Stimulated activated CD8-positive, alpha-beta memory T cell treated with anti-CD3 and anti-CD28 coated beads, Interleukin-7, amount 100 ng/mL, for 1 hour (primary cell): ENCODE measurements at places on chromosomes 7 and 10.

DNA sequence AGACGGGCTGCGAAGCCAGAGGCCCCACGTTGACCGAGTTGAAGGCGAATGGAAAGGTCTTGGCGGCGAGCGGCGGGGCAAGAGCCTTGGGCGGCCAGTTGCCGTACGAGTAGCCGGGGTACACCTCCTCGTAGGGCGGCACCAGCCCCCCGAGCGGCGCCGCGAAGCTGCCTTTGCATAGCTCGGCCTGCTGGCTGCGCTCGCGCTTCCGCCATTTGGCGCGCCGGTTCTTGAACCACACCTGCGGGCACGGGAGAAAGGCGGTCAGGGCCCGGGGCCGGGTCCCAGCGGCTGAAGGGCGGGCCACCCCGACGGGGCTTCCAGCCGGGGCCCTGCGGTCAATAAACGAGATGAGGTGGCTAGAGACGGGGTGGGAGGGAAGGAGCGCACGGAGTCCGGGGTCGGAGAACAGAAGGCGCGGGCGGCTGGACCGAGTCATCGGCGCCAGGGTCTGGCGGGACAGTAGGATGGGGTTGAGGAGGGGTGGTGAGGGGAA is 4.8 kb downstream of the ELOVL3 start:
- no peak for DNase-seq

DNA sequence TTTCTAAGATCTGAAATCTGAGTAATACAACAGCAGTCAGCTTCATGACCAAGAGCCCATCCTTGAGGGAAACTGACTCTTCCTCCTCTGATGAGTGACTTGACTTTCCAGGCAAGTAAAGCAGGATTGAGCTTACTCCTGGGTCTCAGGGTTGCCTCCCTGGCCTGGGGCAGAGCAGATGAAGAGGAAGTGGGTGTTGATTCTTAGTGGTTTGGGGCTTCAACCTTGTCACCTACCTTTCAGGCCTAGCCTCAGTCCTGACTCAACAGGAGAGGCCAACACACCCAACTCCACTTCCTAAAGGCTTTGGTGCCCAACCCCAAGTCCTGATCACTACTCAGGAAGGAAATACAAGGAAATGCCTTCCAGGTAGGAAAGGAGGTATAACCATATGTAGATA is 54.1 kb downstream of the KCNMA1 start:
- no peak for DNase-seq

- no peak for DNase-seq
Measured at GRCh38 chr10:35640951-35641675, 983 bp downstream of the FZD8 start.

- no peak for DNase-seq
Measured at GRCh38 chr7:114310345-114311110, 104.1 kb upstream of the FOXP2 start.

- DNase-seq: no peak
Measured at GRCh38 chr7:110775046-110775445, 315.9 kb upstream of the LRRN3 start.

DNA sequence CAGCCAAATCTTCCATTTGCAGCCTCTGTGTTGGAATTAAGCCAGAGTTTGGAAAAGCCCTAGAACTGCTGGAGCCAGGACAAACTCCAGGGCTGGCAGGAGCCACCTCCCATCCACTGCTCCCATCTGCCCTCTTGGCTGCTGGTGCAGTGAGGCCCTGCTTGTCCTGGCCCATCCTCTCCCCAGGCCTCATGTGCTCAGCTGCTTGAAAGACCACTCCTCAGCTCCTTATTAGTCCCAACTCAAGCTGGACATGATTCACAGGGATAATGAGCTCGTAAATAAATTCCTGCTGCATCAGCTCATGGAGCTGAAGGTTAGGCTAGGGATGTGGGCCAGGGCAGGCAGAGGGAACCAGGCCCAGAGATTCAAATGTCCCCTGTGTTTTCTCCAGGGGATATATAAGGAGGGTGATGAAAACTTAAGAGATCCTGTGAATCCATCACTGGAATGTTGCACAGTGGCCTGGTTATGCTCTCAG is 282.8 kb downstream of the RPS24 start:
- no peak for DNase-seq

DNA sequence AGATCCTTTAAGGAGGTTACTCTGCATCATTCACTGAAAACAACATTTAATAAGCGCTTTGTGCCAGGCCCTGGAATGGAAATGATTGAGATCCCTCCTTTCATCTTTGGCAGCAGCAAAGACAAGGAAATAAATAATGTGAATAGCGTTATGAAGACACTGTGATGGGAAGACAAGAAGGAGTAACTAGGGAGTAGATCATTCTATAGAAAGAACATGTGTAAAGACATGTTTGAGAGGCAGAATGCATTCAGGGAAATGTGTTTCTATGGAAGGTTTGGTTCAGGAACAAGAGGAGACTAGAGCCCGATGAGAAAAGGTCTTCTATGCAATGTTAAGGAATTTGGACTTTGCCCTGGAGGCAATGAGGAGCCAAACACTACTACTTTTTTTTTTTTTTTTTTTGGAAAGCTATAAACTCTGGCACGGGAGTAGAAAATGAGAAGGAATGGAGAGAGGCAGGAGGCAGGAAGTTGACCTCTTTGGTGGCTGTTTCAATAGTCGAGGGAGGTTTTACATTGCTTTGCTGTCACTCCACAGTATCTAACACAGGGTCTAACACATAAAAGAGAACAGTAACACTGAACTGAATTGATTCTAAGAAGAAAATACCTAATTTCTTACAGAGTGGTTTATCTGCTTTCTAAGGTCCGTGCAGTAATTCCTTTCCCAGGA is 44.9 kb downstream of the SMURF1 start:
- no peak for DNase-seq

DNA sequence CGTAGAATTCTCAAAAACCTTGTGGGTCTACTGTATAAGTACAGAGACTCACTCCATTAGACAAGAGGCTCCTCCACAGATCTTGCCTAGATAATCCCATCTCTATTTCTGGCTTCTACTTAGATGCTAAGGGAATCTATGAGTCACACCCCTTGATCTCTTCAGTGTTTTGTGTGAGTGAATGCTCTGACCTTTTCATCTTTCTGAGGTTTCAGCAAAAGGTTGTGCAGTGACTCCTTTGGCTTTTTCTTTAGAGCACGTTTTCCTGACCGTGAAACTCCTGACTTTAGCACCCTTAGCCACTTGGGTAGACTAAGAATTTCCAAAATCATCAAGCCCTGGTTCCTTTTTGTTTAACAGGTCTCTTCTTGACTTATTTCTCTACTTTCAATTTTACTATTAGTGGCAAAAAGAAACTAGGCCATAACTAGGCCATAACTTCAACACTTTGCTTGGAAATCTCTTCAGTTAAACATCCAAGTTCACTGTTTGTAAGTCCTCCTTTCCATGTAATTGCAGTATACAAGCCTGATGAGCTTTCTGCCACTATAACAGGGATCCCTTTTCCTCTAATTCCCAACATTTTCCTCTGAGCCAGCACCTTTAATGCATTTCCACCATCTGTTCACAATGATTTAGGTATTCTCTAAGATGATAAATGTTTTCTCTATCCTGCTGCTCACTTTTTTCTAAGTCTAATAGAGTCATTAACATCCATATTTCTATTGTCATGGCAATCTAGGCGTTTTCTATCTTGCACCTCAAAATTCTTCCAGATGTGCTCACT is 19.4 kb downstream of the COPG2 start:
- no peak for DNase-seq

GRCh38 chr10:22437620-22438588 is 92.6 kb downstream of the SPAG6 start:
- no peak for DNase-seq

DNA sequence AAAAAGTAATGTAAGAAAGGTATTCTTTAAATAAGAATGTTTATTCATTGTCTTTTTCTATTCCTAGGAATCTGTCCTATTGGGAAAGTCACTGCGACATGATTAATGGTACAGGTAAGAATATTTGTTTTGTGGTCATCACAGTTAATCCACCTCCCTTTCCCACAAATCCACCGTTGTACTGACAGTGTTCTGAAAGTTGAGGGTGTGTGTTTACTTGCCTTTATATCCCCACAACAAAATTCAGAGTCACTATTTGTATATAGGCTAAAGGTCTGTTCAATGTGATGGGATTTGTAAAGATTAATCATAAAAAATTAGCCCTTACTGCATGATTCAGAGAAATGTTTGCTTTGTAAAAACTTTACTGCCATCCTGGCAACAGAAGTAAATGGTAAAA is 27.9 kb downstream of the CD36 start:
- DNase-seq: no peak

DNA sequence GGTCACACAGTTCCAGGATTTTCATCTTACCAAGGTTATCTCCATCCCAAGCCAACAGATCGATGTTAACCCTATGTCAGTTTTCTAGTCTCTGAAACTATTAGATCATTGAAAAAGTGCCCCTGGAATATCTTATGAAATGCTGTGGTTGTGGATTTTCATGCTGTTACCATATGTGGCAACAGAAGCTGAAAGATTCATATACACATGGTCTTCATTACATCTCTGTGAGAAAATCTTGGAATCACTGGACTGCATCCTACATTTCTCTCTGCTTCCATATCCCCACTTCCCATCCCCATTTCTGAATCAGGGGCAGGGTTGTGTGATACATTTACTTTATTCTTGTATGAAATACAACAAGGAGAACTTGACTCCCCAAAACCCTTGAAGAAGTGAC is 146.1 kb downstream of the SLC16A9 start:
- no peak for DNase-seq

DNA sequence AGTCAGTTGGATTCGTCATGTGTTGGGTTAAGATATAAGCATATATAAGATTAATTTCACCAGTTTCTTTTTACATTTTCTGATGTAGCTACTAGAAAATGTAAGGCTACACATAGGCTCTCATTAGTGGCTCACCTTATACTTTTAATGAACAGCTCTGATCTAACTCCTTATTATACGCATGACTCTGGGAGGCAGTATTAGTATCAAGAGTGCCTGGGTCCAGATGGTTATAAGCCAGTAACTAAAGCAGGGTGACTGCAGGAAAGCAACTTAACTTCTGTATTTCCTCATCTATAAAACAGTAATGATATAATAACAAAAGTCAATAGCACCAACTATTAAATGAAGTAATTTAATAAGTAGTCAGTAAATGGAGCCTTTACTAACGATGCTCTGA is 1.4 kb upstream of the ELMO1 start:
- DNase-seq: no peak

GRCh38 chr10:91164520-91165065 is 55.9 kb upstream of the PCGF5 start:
- no peak for DNase-seq

- DNase-seq: no peak
Measured at GRCh38 chr7:77393261-77393660, 22.9 kb downstream of the GSAP start.

DNA sequence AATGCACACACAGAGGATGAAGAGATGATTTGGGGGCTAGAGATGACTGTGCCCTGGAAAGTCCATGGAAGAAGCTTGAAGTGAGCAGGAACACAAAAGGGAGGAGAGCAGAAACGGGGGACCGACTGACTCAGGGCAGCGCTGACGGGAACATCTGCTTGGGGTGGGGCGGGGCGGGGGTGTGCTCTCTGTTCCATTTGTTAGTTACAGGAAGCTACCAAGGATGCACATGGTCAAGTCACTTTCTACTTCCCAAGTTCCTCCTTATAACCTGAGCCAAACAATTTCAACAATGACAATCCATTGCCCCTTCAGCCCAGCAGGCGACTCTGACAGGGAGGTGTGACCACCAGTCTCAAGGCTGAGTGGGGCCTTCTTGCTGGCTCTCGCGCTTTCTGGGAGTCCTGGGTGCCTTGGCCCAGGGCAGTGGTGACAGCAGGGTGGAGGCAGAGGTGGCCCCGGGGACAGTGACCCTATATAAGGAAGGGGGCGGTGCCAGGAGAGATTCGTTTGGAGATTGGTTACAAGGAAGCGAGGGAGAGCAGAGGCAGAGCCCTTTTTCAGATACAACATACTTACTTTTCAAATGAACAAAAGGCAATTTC is 39.6 kb downstream of the CLEC2L start:
- DNase-seq: no peak

DNA sequence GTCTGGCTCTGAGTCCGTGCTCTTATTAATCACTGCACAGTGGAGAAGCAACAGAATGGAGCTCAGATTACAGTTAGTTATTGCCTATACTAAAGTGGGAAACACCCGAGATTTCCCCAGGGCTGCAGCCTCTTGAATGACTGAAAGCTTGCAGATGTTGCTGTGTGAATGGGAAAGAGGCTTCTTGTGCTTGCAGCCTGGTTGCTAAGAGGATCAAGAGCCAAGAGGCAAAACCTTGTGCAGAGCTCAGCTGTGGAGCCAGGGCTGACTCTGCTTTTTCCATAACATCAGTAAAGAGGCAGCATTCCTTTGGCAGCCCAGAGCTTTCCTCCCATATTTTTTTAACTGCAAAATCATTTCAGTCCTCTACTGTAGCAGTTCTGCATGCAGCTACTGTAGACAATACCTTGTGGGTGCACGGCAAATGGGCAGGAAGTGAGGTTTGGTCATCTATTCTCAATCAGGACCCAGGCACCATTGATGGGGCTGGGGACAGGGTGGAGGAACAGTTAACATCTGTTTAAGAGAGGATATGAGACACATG is 86.5 kb downstream of the RALA start:
- DNase-seq: no peak

DNA sequence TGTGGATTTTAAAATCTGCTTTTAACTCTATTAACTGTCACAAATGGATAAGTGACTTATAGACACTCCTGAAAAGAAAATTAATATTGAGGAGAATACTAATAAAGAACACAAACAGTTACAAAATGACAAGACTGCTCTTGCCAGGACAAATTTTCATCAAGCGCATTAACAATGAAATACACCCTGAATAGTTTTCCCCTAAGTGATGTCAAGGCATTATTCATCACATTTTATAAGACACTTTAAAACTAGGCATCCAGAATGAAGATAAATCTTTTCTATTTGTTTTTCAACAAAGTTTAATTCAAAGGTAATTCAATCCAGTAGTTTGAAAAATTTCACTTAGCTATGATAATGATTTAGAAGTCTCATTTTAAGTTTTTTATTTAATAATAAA is 110.5 kb upstream of the SEC61G start:
- DNase-seq: no peak
